ENCODE measurements at places on chromosomes 3 and 15.

DNA sequence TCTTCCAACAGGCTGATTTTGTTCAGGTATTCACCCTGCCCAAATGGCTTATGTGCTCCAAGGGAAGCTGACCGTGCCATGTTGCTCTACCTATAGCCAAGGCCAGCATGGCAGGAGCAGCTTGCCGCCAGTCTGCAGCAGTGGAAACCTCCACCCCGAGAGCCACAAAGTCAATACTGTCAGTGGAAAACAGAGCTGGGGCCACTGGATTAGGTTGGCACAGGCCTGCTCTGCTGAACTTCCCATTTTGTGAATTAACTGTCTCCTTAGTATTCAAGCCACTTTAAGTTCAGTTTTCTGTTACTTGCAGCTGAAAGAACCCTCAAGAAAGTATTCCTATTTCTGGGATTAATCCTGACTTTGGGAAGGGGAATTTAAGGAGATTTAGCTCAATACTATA, 63.8 kb upstream of the XCR1 start:
- DNase-seq, result no peak

GRCh38 chr3:60746695-60747416, 504.4 kb downstream of the FHIT start:
- DNase-seq, result no peak

DNA sequence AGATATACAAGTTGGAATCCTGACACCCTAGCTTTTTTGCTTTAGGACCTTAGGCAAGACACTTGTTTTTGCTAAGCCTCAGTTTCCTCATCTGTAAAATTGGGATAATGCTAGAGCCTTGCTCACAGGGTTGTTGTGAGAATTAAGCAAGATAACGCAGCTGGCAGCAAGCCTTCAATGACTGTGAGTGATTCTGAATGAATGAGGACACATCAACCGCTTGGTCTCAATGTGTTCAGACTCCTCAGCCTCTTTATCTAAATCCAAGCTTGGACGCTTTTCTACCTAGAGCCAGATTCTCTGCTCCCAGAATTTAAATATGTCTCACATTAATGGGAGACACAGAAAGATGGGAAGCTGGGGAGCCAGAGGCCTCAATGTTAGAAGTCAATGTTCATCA, 11.8 kb upstream of the TLE3 start:
- DNase-seq, result no peak

GRCh38 chr15:33083232-33084081, 111.1 kb downstream of the FMN1 start:
- no peak for DNase-seq

- DNase-seq, result no peak
Observed at GRCh38 chr15:77181305-77182074, 110.6 kb upstream of the TSPAN3 start.

GRCh38 chr3:111769992-111770352, 89.1 kb upstream of the PHLDB2 start:
- DNase-seq, result no peak

GRCh38 chr3:42077785-42078184, 13.4 kb upstream of the TRAK1 start:
- DNase-seq, result no peak

DNA sequence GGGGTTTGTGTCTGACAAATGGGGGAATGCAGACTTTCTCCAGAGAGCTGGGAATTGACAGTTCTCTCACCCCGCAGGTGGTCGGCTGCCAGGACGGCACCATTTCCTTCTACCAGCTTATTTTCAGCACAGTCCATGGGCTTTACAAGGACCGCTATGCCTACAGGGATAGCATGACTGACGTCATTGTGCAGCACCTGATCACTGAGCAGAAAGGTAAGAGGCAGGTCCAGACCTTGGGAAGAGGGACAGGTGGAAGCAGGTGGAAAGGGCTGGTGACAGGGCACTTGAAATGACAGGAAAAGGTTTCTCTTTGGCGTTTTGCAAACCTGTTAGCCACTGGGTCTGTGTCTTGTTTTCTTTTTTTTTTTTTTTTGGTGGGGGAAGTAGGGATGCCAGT, 36.6 kb downstream of the IFT122 start:
- no peak for DNase-seq

DNA sequence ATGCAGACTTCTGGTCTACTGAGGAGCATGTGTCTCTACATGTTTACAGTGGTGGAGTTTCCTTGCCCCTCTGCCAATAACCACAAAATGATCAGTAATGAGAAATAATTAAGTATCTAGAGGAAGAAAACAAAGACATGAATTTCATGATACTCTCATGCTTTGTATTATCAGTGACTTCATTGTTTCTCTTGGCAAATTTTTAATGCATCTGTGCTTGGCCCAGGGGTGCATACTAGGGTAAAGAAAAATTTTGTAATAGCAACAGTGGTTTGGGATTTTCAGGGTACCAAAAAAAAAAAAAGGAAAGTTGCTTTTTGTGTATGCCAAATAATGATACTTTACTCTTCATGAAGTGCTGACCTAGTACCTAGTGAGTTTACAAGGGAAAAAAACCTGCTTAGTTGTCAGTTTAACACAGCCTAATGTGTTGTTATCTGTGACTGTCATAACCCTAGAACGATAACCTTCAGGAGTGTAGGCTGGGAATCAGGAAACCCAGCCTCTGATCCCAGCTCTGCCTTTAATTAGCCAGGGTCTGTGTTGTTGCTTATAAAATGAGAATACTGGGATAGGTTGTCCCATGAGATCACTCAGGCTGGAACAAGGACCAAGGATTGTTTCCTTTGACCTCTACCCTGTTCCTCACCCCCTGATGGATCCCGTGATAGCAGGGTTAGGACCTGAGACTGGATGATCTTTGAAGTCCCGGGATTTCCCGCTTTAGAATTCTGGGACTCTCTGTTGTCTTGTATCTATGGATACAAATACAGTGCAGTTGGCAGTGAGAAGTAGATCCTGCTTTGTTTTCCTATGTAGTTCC, 117.5 kb downstream of the CMSS1 start:
- no peak for DNase-seq

DNA sequence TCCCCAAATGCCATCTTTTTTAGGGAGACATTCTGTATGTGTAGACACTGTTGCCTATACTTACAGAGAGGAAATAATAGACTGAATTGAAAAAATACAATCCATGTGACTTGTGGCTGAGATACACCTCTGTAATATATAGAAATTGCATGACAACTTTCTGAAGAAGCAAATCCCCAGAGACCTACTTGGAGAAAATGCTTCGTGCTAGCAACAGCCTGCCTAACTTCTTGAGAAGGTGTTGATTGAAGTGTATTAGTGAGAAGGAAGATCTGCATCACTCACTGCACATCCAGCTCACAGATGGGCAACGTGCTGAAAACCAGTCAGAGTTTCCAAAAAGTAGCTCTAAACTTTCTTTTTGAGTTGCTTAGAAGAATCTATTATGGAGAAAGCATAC, 404.1 kb downstream of the EPHB1 start:
- no peak for DNase-seq

- no peak for DNase-seq
Observed at GRCh38 chr3:197186887-197187588, 111.4 kb downstream of the DLG1 start.

GRCh38 chr3:177832880-177833279, 635.6 kb upstream of the TBL1XR1 start:
- DNase-seq, result no peak
